ENCODE measurements at places on chromosomes 6 and 20. TPM values are rescaled to one million over a fixed set of nuclear protein-coding genes. Genes with fewer than 3 reads are reported as not detected.

- no peak for DNase-seq
Measured at GRCh38 chr6:167748458-167749379, 78.0 kb upstream of the AFDN start.

DNA sequence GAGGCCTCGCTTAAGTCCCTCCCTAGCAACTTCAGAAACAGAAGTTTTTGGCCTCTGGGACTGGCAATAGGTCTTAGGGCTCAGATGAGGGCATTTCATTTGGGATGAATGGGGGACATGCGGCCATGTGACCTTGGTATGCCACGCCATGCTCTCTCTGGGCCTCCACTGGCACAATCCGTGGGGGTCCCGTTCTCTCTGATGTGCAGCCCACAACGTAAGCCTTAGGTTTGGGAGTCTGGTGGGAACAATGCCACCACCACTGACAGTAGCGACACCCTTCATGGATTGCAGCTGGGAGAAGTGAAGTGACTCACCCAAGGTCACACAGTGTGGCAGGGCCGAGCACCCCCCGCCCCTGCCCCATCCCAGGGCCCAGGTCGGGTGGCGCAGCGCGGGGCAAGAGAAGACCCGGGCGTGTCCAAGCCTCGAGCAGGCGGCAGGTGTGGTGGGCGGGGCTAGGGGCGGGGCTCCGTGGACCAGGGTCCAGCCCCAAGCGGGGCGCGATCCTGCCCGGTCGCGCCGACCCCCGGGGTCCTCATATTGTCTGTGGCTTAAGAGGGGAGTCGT is 864 bp upstream of the CEBPB start:
- no peak for DNase-seq

NKAIN2 gene
- 15.3 TPM for polyA plus RNA-seq

GRCh38 chr6:28816909-28817807 is 106.6 kb downstream of the TRIM27 start:
- DNase-seq: no peak

- no peak for DNase-seq
Measured at GRCh38 chr6:91358986-91359385, 772.1 kb upstream of the MAP3K7 start.

DNA sequence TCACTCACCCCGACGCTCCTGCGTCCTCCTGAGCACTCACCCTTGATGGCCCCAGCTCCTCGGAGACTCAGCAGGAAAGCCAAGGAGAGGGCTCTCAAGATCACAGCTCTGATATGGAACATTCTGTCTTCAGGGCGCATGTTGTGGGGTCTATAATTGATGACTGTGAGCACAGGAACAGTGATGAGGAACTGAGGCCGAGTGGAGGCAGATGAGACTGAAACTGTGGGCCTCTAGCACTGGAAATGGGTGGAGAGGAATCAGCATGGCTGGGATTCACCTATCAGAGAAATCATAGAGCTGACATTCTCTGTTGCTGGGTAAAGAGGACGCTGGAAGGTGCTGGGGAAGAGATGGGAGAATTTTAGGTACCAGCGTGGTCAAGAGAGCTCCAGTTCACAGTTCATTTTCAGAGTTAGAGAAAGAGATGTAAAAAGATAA is at the start of gene HLA-DPA1:
Gene HLA-DPA1, minus strand, starts transcription at position 219 of the 441 bp plus-strand sequence.
- DNase-seq: no peak

- no peak for DNase-seq
Measured at GRCh38 chr6:35977308-35977707, 47.1 kb downstream of the SLC26A8 start.

DNA sequence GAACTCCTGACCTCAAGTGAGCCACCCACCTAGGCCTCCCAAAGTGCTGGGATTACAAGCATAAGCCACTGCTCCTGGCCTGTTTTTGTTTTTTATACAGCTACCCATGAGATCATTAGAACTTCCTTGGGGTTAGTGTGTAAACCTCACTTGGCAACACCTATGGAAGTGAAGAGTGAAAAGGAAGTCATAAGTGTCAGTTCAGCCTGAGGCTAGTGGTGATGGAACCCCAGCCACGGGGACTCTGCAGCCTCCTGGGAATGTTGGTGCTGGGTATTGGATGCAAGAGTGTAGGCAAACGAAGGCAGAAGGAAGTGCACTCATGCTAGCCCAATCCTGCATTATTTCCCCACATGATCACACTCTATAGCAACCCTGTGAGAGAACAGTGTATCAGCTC is 33.6 kb upstream of the FUCA2 start:
- DNase-seq: no peak

DNA sequence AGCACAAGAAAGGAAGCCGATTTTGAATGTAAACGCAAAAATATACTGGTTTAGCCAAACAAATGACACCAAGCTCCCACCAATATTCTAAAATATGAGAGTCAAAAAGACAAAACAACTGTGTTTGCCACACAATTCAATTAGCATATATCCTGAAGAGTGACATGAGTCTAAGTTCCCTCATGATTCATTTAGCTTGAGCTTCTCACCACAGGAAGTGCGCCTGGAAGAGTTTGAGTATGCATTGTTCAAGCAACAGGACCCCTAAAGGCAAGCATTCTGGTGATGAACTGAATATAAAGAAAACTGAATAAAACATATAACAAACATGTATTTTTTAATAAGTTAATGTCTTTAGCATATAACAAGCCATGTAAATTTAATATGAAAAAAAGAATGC is 115.2 kb upstream of the RUNX2 start:
- DNase-seq: no peak

GRCh38 chr6:170006900-170007467 is 255.6 kb downstream of the ERMARD start:
- no peak for DNase-seq

GRCh38 chr20:51542571-51543421 is at the start of gene NFATC2:
NFATC2 (minus strand) TSS chr20:51542719; CDS start chr20:51542499, 220 bp downstream.
- DNase-seq: no peak

PRL gene
- polyA plus RNA-seq: not detected

DNA sequence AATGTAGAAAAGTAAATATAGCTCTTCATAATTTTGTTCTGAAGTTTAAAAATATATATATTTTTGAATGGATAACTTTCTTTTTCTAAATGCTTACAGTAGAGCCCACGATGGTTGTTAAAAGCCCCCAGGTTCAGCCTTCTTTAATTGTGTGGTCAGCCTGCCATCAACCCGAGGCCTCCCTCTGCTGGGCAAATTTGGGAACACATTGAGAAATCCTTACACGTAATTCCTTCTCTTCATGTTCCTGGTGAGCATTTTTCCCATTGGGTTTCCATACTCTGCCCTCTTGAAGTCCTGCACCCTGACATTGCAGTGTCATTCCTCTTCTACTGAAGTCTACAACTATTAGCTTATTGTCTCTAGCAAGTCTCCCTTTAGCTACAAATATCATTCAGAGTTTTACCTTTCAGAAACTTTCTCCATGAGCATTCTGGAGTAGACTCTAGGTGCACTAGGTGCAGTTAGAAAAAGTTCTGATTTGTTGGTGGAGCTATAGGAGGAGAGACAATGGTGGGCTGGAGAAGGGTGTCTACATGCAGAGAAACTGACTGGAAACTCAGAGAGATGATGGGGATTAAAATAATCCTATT is 40.6 kb downstream of the TRIM38 start:
- DNase-seq: no peak

GRCh38 chr20:34824806-34825529 is 483 bp downstream of the NCOA6 start:
- DNase-seq: peak; percentile 41

HLA-DPA1 gene
- 33.0 TPM for polyA plus RNA-seq

DNA sequence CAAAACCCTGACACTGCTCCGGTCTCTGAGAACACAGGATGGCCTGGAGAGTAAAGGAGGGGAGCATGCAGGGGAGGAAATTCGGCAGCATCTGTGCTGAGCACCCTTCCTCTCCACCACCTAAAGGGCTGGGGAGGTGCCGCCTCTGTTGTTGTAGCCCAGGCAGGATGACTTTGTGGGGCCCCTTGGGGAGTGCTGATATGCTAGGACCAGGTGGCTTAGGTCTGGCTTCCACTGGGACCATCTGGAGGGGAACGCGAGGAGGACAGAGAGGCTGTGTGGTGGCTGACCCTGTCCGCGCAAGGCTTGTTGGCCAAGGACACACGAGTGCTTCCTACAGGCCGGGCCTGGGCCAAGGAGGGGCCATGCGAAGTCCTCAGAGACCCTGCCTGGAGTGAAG is 9.9 kb upstream of the RPS6KA2 start:
- DNase-seq: no peak

PLCB4 gene
- 10.0 TPM for polyA plus RNA-seq

LKAAEAR1 gene
- polyA plus RNA-seq: 0.54 TPM

GRCh38 chr6:43733471-43734293 is 36.3 kb upstream of the VEGFA start:
- DNase-seq: no peak

DNA sequence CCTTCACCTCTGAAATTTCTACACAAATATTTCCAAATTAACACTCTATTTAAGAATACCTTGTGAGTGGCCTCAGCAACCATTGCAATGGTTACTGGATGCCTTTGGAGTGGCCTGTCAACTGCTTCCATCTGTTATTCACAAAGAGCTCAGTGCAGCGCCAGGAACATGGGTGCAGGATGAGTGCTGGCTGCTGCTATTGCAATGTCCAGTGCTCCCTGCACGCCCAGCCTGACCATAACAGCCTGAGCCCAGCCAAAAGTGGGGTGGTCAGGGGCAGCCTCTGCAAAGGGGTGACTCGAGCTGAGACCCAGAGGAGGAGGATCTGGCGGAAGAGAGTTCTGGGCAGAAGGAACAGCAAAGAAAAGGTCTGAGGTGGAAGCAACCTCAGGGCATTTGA is 18.4 kb downstream of the CASS4 start:
- DNase-seq: peak; percentile 74

DNA sequence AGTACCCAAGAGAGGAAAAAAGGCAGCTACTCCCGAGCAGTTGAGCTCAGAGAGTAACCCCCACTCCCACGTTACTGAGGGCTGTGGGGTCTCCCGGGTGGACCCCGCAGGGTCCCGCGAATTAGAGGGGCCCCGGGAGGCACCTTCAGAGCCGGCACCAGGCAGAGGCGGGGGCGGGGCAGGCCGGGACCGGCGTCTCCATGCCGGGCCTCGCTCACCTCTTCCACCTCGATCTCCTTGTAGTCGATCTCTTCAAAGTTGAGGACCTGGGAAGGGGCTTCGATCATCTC is 381 bp downstream of the MAP3K7 start:
- DNase-seq: peak; percentile 10

- DNase-seq: peak; percentile 34
Measured at GRCh38 chr6:164039954-164040375, 625.4 kb downstream of the QKI start.

DNA sequence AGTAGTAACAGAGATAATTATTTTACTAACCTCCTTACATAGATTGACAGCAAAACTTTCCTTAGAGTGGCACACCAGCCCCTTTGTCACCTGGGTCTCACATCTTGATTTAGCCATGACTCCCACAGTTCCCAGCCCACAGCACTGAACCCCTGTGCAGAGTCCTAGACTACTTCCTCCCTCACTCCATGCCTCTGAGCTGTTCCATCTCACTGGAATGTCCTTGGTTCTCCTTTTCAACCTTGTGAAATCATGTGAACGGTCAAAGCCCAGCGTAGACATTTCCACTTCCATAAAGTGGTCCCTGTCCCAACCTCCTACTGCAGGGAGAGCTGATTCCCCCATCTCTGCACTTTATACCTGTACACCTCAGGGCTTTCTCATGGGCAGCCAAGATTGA is 19.7 kb downstream of the CGA start:
- DNase-seq: no peak

PRDM13 gene
- polyA plus RNA-seq: not detected

GRCh38 chr20:49979030-49979832 is 3.5 kb upstream of the SNAI1 start:
- DNase-seq: peak; percentile 61

KCNK15 gene
- polyA plus RNA-seq: not detected

DCDC2 gene
- 16.6 TPM for polyA plus RNA-seq

- no peak for DNase-seq
Measured at GRCh38 chr6:87257046-87257445, 65.3 kb upstream of the SMIM8 start.

LTB gene
- 2.5 TPM for polyA plus RNA-seq

GDAP1L1 gene
- polyA plus RNA-seq: 0.40 TPM

- DNase-seq: no peak
Measured at GRCh38 chr20:39861381-39861780, 827.7 kb downstream of the MAFB start.

- no peak for DNase-seq
Measured at GRCh38 chr6:160312900-160313299, 35.3 kb upstream of the SLC22A3 start.

MUC21 gene
- not detected for polyA plus RNA-seq

- DNase-seq: no peak
Measured at GRCh38 chr6:148195511-148195910, 147.1 kb upstream of the SASH1 start.

GRCh38 chr6:96110878-96111277 is 95.1 kb downstream of the FUT9 start:
- no peak for DNase-seq

- DNase-seq: peak; percentile 81
Measured at GRCh38 chr20:53828088-53828681, 234.5 kb upstream of the ZNF217 start.

DNA sequence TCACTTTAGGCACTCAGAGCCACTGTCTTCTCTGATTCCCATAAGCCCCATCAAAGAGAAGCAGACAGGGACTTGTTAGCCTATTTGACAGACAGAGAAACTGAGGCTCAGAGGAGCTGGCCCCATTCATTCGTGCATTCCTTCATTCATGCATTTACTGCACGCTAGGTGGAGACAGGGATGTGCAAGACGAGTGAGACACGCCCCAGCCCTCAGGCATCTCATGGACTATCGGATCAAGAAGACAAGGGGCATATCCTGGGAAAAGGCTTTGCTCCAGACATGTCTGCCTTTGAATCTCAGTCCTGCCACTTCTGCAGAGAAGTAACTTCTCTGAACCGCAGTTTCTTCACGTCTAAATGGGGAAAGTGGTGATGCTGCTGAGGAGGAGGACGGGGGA is 54.1 kb downstream of the BPIFB1 start:
- no peak for DNase-seq

DNA sequence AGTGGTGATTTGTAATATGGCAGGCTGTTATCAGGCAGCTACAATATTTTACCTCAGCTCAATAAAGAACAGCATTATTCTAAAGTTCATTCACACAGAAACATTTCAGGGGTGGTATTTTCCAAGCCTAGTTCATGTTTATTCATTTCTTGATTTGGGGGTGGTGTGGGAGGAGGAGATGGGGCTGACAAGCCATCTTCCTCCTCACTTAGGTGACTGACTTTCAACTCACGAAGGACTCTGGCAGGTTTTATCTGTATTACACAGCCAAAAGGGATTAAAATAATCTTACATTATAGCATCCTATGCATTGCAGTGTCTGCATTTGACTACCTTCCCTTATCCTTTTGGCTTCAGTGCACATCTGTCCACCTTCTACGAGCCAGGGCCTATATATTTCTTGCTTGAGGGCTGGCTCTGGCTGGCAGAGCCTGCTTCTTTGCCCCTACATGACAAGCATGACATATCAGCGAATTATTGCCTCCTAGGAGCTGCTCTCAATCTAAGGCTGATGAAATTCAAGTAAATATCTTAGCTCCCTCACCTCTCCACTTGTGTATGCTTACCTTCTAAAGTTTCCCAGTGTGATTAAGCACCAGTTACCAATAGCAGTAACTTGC is 20.0 kb downstream of the KHDRBS2 start:
- DNase-seq: no peak

Data from right lung (tissue), 10 donors.